Renal pelvis (tissue), 12 donors: ENCODE measurements at places on chromosomes 5 and 9.

DNA sequence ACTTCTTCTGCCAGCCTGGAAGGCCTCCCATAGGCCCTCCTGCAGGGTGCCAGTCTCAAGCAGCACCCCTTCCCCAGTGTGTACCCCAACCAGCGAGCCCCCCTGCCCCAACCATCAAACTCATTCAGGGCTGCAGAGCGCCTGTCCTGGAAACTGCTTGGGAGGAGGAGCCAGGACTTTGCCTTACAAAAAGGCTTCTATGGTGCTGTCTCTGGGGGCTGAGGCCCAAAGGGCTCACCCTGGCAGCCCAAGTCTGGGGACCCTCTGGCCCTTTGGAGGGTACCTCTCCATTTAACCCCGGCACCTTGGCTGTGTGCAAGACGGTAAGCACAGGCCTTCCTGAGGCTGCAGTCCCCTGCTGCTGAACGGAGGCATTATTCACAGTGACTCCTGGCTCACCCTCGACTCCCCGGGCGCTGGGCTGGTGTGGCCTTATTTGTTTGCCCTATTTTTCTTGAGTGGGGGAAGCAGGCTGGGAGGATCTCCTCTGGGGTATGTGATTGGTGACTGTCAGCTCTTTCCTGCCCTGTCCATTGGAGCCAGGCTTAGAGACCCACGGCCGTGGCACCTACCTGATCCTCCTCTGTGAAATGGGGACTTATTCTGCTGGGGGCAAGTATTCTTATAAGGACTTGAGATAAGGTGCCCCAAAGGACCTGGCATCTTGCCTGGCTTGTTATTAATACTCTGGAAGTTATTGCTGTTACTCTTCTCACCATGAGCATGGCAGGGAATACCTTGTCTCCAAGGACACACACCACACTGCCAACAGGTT lies 5.8 kb downstream of the LMX1B start:
- no peak for DNase-seq

GRCh38 chr5:51095486-51095885 lies 287.8 kb upstream of the ISL1 start:
- DNase-seq, result no peak

DNA sequence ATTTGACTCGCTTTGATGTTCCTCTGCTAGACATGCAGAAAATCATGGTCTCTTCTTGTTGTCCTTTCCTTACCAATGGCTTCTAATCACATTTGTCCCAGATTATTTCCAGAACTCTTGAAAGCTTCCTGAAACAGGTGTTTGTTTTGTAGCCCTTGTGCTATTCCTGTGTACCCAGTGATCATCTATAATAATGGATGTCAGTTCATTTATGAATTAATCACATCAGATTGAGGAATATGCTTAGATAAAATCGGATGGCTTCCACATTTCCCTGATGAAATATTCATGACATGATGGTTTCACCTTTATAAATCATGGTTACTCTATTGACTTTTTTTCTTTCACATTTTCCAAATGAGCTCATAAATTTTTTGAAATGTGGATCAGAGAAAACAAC lies 359.0 kb upstream of the DMAC1 start:
- DNase-seq, result no peak

GRCh38 chr5:107997338-107997980 lies 326.7 kb upstream of the EFNA5 start:
- no peak for DNase-seq

GRCh38 chr5:150141544-150142184 lies 14.0 kb downstream of the PDGFRB start:
- no peak for DNase-seq
